ENCODE measurements at places on chromosomes 4 and X. TPM values are rescaled to one million over a fixed set of nuclear protein-coding genes. Genes with fewer than 3 reads are reported as not detected.

- DNase-seq: no peak
- no peaks in the 10 kb centered on the region for H3K36me3 ChIP-seq
- no peak overlapping the region for H3K4me3 ChIP-seq
- H3K4me1 ChIP-seq: no peaks in the 10 kb centered on the region
- H3K27ac ChIP-seq: no peak overlapping the region
Measured at GRCh38 chr4:76597423-76597979, 162.5 kb downstream of the SHROOM3 start.

SLC6A14 gene
- not detected for total RNA-seq

CCSER1 gene
- total RNA-seq: under 0.01 TPM

SSX2B gene
- not detected for total RNA-seq

- no peaks in the 10 kb centered on the region for H3K4me1 ChIP-seq
- no peak overlapping the region for H3K4me3 ChIP-seq
- no peak overlapping the region for H3K27ac ChIP-seq
- DNase-seq: no peak
Measured at GRCh38 chr4:174540175-174540574, 17.9 kb upstream of the HPGD start.

DNA sequence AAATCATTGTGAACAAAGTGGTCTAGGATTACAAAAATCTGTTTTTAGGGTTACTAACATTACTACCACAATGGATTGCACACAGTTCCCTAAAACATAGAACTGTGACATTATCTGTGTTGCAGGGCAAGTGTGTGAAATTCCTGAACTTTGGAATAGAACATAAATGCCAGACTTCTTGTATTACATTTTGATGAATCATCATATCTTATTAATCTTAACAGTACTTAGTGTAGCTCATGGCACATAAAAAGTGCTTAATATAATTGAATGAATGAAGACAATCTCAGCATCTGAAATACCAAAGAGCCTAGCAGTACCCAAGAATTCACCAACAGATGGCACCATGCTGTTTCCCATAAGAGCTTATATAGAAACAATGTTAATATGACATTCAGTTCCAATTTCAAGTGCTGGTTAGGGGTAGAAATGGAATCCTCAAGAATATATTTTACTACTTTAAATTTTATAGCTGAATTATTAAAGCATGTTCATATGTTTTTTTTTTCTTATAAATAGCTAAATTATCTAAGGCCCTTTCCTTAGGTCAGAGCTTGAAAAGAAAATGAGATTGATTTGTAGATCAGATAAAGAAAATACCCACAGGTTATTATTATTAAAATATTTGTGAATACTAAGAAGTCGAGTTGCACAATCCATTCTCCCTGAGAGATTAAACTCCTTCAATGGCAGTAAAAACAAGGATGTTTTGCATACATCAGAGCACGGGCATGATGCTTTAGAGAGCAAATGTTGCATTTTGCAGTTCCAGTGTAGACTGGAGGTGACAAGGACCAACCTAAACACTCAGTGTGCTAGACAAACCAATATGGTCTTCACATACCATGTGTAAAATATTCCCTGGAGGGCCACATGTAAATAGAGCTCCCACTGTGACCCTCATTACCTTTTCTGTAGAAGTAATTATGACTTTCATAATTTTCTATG is 25.7 kb upstream of the SHISA3 start:
- H3K36me3 ChIP-seq: no peaks in the 10 kb centered on the region
- no peaks in the 10 kb centered on the region for H3K4me1 ChIP-seq
- H3K27me3 ChIP-seq: no peaks in the 10 kb centered on the region
- no peak overlapping the region for H3K27ac ChIP-seq

DNA sequence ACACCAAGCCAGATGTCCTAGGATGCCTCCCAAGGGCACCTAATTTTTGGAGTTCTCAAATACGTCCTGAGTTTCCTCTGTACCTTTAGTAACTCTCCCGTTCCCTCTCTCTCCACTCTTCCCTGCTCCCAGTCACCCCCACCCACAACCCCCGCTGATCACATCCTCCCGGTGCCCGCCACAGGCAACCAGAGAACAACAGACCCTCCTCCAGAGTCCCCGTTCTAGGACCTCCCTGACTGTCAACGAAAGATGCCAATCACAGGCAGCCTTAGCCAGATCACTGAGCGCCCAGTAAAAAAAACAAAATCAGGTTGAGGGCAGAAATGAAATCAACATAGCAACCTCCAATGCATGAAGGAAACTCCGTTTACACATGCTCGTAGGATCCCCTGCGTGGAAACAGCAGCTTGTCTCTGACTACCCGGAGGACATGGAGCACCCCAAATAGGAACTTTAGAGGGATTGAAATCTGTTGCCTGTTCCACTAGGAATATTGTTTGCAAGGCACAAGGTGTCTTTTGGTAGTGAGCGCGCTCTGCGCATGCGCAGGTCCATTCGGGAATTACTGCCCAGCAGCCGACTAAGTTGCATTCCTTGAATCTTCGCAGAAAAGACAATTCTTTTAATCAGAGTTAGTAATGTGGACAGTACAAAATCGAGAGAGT is at the start of gene GABRB1:
Gene GABRB1 (plus strand): TSS at position 557 of the 668 bp plus-strand sequence.
- H3K36me3 ChIP-seq: no peaks in the 10 kb centered on the region
- H3K27me3 ChIP-seq: peaks cover 4% of the 10 kb centered on the region
- no peaks in the 10 kb centered on the region for H3K4me1 ChIP-seq

DNA sequence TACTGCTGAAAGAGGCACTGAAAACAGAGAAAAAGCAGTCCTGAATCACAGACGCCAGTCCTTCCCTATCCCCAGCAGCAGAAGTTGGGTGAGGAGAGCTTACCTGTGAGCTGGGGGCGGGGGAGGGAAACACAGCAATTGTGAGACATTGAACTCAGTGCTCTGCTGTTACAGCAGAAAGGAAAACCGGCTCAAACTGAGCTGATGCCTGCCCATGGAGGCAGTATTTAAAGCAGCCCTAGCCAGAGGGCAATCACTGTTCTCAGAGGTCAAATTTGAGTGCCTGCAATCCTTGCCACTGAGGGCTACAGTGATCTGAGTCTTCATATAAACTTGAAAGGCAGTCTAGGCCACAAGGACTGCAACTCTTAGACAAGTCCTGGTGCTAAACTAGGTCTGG is 220.7 kb downstream of the GRXCR1 start:
- H3K27me3 ChIP-seq: no peaks in the 10 kb centered on the region
- no peaks in the 10 kb centered on the region for H3K4me1 ChIP-seq
- H3K36me3 ChIP-seq: no peaks in the 10 kb centered on the region
- DNase-seq: no peak

GRCh38 chrX:10656214-10656613 is 35.8 kb upstream of the MID1 start:
- no peaks in the 10 kb centered on the region for H3K36me3 ChIP-seq
- no peak overlapping the region for H3K27ac ChIP-seq
- no peak overlapping the region for H3K4me3 ChIP-seq
- no peak for DNase-seq

- no peak overlapping the region for H3K4me3 ChIP-seq
- H3K36me3 ChIP-seq: no peaks in the 10 kb centered on the region
- peak; percentile 14 for DNase-seq
- H3K27me3 ChIP-seq: no peaks in the 10 kb centered on the region
Measured at GRCh38 chrX:114976292-114976691, 41.1 kb downstream of the IL13RA2 start.

- no peaks in the 10 kb centered on the region for H3K27me3 ChIP-seq
- no peak overlapping the region for H3K27ac ChIP-seq
- H3K36me3 ChIP-seq: no peaks in the 10 kb centered on the region
- H3K4me3 ChIP-seq: no peak overlapping the region
Measured at GRCh38 chr4:185969657-185970056, 99.3 kb upstream of the TLR3 start.

- no peak for DNase-seq
- H3K4me1 ChIP-seq: no peaks in the 10 kb centered on the region
- no peak overlapping the region for H3K4me3 ChIP-seq
- no peaks in the 10 kb centered on the region for H3K27me3 ChIP-seq
- H3K36me3 ChIP-seq: no peaks in the 10 kb centered on the region
Measured at GRCh38 chr4:58359590-58359989, 1249.4 kb upstream of the IGFBP7 start.

DNA sequence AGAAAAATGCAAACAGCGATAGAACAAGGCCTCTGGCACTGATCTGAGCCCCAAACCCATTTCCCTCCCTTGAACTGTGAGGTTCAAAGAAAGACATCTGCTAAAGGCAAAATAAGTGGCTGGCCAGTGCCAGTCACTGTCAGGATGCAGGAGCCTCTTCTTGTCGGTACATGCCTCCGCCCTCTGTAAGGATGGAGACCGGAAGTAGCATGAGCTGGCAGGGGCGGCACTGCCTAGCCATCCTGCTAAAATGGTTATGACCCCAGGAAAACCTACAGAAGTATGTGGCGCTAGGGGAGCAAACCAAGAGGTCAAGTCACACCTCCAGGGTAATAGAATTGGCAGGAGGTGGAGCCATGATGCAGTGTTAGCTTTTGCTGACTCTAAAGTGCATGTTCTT is 180.3 kb downstream of the DCLK2 start:
- H3K27me3 ChIP-seq: no peaks in the 10 kb centered on the region
- no peaks in the 10 kb centered on the region for H3K36me3 ChIP-seq
- DNase-seq: no peak
- no peaks in the 10 kb centered on the region for H3K4me1 ChIP-seq

DNA sequence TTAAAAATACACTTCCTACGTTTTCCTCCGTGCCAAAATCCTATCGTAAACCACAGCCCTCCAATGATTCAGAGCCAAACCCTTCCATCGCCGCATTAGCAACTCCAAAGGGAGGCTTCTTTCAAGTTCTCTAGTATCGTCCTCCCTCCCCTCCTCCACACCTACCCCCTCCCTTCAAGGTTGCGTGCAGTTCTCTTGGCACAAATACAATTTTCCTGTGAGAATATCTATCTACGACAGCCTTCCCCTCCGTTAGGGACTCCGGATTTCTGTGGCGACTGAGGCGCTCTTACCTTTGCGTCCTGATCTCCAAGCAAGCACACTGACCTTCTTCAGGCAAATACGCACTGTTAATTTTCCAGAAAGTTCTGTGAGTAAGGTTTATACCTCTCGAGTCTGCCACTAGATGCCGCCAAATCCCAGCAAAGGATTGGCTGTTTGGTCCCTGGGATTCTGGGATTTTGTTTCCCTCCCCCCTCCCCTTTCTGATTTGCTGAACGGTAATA is 1.2 kb upstream of the MORF4L2 start:
- H3K27me3 ChIP-seq: no peaks in the 10 kb centered on the region
- H3K27ac ChIP-seq: peak overlapping the region; percentile 98

DNA sequence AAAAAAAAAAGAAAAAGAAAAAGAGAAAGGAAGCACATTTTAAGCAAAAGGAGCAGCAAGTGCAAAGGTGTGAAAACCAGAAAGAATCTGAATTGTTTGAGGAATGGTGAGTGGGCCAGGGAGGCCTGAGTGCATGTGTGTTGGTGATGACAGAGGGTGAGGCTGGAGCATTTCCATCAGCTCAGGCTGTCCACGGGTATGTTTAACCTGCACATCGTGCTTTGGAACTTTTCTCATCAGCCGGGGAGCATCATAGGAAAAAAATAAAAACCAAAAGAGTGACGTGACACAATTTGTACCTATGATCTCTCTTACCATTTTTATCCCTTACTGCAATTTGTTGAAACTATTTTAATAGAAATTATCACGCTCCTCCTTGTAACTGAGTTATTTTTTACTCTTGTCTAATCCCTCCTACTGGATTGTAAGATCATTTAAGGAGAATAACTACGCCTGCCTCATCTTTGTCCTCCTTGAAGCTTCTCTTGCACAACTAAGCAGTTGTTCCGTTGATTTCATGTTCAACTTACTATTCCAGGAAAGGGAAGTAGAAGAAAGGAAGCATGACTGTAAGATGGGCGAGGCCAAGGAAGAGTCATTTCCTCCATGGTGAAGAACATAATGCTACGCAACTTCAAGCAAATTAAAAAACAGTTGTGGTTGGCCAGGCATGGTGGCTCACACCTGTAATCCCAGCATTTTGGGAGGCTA is 7.0 kb downstream of the PALLD start:
- no peaks in the 10 kb centered on the region for H3K4me1 ChIP-seq
- H3K4me3 ChIP-seq: no peak overlapping the region
- H3K27me3 ChIP-seq: no peaks in the 10 kb centered on the region
- no peak overlapping the region for H3K27ac ChIP-seq

CCDC120 gene
- 0.51 TPM for total RNA-seq

- peak; percentile 6 for DNase-seq
- no peak overlapping the region for H3K27ac ChIP-seq
- H3K36me3 ChIP-seq: no peaks in the 10 kb centered on the region
- H3K4me3 ChIP-seq: no peak overlapping the region
Measured at GRCh38 chr4:11223311-11223710, 205.4 kb downstream of the HS3ST1 start.

ARL9 gene
- total RNA-seq: 0.83 TPM

DNA sequence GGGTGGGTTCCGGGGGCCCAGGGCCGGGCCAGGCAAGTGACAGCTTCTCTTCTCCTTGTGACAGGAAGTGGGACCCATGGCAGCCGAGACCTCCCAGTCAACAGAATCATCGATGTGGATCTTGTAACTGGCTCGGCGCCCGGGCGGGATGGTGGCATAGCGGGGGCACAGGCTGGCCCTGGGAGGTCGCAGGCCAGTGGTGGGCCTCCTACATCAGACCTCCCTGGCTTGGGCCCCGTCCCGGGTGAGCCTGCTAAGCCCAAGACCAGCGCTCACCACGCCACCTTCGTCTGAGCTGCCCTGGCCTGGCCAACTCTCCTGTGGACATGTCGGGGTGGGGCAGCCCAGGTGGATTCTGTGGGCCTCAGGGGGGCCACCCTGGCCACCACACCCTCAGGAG is 2.4 kb upstream of the HGFAC start:
- H3K36me3 ChIP-seq: no peaks in the 10 kb centered on the region
- H3K4me3 ChIP-seq: no peak overlapping the region

DNA sequence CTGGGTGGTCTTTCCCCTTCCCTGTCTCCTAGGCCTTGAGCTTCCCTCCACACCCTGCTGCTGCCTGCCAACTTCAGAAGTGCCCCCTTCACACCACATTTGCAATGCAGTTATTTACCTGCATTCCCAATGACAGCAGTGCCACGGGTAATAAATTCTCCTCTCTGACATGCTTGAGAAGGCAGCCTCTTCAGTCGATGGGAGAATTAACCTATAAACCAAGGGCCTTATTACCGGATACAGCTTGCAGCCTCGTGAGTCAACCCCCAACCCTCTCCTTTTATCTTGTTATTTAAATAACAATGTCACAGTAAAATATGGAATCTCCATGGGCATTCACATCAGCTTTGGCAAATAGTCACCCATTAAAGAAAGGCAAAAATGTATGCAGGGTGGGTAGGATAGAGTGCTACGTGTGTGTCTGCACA is 34.7 kb upstream of the LGI2 start:
- H3K36me3 ChIP-seq: no peaks in the 10 kb centered on the region
- no peak for DNase-seq
- H3K27me3 ChIP-seq: no peaks in the 10 kb centered on the region
- no peak overlapping the region for H3K27ac ChIP-seq

CSAG1 gene
- not detected for total RNA-seq

HNRNPH2 gene
- 82.7 TPM for total RNA-seq

- no peaks in the 10 kb centered on the region for H3K36me3 ChIP-seq
- no peaks in the 10 kb centered on the region for H3K4me1 ChIP-seq
- H3K4me3 ChIP-seq: no peak overlapping the region
Measured at GRCh38 chrX:41108007-41108406, 22.8 kb downstream of the USP9X start.

FAM47B gene
- not detected for total RNA-seq

- no peak for DNase-seq
- no peaks in the 10 kb centered on the region for H3K4me1 ChIP-seq
- no peak overlapping the region for H3K27ac ChIP-seq
- no peak overlapping the region for H3K4me3 ChIP-seq
- H3K36me3 ChIP-seq: no peaks in the 10 kb centered on the region
- H3K27me3 ChIP-seq: no peaks in the 10 kb centered on the region
Measured at GRCh38 chrX:51024106-51024696, 113.7 kb downstream of the BMP15 start.

Data from fibroblast of lung (primary cell).